ENCODE measurements at places on chromosomes 1 and 21.

DNA sequence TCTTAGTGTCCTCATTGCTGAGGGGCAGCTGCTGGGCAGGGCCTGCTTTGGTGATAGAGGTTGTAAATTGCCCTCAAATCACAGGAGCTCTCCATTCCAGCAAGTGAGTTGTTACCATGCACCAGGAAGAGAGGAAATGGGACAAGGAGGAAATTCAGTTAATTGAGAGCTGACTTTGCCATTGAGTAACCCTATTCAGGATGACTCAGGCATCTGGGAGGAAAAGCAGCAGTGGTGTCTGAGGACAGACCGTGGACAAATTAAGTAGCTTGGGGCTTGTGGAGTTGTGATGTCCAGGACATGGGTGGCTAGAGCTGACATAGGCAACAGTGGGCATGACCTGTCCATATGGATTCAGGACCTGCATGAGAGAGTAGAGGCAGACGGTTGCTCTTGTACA lies 5.9 kb downstream of the ARHGEF10L start:
- no peak for DNase-seq

- DNase-seq: no peak
These were observed 25.8 kb upstream of the KLHDC8A start for GRCh38 chr1:205382561-205382960.

DNA sequence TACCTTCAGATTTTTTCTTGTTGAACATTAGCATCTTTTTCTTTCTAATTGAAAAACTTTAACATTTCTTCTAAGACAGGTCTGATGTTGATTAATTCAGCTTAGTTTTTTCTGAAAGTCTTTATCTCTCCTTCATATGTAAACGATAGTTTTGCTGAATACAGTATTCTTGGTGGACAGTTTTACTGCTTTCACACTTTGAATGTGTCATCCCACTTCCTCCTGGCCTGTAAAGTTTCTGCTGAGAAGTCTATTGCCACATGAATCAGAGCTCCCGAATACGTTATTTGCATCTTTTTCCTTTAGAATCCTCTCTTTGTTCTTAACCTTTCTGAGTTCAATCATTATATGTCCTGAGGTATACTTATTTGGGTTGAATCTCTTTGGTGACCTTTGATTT lies 344.2 kb downstream of the OLFM3 start:
- DNase-seq: no peak

- no peak for DNase-seq
These were observed 152.7 kb upstream of the CHRM3 start for GRCh38 chr1:239233626-239234025.

- no peak for DNase-seq
These were observed 97.2 kb downstream of the WDR64 start for GRCh38 chr1:241749041-241749944.

GRCh38 chr1:81446000-81446669 lies 354.6 kb upstream of the ADGRL2 start:
- DNase-seq: no peak

- no peak for DNase-seq
These were observed 116.0 kb downstream of the NOS1AP start for GRCh38 chr1:162185314-162186025.

- no peak for DNase-seq
These were observed 1.3 kb downstream of the FNBP1L start for GRCh38 chr1:93448983-93449804.

- DNase-seq: no peak
These were observed 78.5 kb downstream of the BCAR3 start for GRCh38 chr1:93603106-93603505.

DNA sequence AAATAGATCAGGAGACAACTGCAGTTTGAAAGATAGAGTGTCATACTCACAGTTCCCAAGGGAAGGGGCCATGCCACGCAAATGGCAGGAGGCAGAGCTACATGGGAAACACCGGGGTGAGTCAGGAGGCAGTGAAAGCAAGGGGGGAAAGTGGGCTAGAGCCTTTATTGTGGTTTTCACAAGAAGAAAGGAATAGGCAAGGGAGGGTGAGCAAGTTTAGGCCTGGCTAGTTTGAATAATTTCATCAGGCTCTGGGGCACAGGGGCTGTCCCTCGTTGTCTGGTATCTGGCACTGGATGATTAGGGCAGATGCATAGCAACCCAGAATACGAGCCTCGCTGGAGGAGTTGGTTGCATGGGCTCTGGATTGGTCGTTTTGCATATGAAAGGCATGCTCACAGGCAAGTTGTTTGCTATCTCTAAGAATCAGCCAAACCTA lies 17.0 kb upstream of the ITLN2 start:
- DNase-seq: no peak

GRCh38 chr1:89261926-89262515 lies 10.6 kb downstream of the GBP5 start:
- DNase-seq: no peak

DNA sequence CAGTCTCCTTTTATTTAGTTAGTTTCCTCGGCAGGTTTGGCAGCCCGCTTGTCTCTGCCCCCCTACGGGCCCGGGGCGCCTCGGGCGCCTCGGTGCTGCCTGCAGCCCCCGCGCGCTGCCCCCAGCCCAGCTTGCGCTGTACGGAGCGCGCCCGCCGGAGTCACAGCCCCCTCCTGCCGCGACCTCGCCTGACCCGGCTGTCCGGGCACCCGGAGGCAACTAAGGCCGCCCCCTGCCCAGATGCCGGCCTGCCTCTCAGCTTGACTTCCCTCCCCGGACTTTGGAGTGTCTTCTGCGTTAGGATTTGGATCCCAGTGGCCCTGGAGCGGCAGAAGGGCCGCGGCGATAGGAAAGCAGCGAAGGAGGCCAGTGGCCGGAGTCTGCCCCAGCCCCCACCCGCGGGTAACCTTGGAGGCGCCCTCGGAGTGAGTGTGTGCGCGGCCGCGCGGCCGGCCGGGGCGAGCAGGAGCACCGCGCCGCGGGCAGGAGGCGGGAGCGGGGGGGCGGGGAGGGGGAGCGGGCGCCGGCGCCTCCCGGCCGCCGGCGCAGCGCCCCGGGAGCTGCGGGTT lies 7.6 kb downstream of the CDKN2C start:
- DNase-seq: peak; percentile 17

GRCh38 chr1:218494449-218494852 lies 149.3 kb downstream of the TGFB2 start:
- DNase-seq: no peak

- no peak for DNase-seq
These were observed 5.0 kb downstream of the TOR1AIP2 start for GRCh38 chr1:179872558-179872957.

GRCh38 chr1:107572674-107573211 lies 392.2 kb downstream of the VAV3 start:
- DNase-seq: no peak

- no peak for DNase-seq
These were observed 43.3 kb downstream of the BACE2 start for GRCh38 chr21:41211060-41211805.

GRCh38 chr21:45804809-45805313 lies 161.3 kb downstream of the PCBP3 start:
- DNase-seq: no peak

GRCh38 chr1:46406881-46407608 lies 12.9 kb downstream of the FAAH start:
- no peak for DNase-seq

GRCh38 chr1:113872219-113872935 lies 865 bp upstream of the PTPN22 start:
- no peak for DNase-seq

- DNase-seq: peak; percentile 19
These were observed 539 bp downstream of the CGN start for GRCh38 chr1:151511636-151512215.

DNA sequence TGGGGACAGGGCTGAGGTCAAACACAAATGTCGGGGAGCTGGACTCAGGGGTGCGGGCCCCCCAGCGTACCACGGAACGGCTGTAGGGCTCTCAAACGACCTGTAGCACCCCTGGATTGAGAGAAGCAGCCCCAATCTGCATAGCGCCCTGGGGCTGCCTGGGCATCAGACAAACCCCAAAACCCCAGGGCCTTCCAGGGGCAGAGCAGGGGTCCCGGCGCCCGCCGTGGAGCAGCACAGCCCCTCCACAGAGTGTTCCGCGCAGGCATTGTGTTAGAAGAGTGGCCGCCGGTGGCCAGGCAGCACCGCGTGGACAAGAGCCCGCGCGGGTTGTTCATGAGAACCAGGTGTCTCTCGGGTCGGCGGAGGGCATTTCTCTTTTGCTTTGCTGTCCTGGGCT lies 64.2 kb upstream of the ARHGEF16 start:
- no peak for DNase-seq

DNA sequence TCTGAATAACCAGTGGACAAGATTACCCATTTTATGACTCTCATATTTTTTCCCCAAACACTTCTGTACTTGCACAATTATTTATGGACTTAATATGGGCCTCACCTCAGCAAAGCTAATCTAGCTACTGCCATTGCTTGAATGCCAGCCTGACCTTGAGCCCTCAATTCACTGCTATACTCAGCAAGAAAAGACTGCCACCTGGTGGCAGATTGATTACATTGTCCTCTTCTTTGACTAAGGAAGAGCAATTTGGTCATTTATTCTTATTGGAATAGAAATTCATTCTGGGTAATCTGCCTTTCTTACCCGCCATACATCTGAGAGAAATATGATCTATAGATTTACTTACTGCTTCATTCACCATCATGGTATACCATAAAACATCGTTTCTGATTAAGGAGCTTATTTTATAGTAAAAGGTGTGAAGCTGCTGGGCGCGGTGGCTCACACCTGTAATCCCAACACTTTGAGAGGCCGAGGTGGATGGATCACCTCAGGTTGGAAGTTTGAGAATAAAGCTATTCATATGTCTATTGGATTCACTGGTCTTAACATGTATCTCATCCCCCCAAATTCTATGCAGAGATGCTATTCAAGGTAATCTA lies 32.9 kb upstream of the DIPK1A start:
- peak; percentile 67 for DNase-seq

GRCh38 chr1:30305061-30305460 lies 418.3 kb downstream of the MATN1 start:
- DNase-seq: no peak

DNA sequence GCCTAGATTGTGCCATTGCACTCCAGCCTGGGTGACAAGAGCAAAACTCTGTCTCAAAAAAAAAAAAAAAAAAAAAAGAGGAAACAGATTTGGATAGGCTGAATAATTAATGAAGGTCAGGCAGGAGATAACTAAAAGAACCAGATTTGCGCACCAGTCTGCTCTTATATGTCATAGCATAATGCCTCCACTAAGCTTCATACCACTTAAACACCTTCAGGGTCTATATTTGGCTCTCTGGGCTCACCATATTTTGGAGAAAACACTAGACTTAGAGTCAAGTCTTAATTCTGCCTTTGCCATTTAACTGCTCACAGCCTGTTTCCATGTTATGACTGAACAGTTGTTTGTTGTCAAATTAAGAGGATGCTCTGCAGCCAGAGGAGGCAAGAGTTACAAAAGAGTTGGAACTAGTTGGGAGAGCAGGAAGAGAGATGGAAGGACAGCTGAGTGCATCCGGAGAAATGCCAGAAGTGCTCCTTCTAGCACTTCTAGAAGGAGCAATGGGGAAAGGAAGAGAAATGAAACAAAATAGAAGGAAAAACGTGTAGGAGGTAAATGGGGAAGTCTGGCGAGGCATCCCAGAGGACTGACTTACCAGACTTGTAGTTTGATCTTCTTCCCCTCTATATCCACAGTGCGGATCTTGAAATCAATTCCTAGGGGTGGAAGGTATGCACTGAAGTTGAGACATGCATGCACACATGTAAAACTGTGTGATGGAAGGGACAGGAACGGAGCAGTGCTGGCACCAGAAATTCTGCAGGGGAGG lies 1.8 kb downstream of the RAB13 start:
- no peak for DNase-seq

DNA sequence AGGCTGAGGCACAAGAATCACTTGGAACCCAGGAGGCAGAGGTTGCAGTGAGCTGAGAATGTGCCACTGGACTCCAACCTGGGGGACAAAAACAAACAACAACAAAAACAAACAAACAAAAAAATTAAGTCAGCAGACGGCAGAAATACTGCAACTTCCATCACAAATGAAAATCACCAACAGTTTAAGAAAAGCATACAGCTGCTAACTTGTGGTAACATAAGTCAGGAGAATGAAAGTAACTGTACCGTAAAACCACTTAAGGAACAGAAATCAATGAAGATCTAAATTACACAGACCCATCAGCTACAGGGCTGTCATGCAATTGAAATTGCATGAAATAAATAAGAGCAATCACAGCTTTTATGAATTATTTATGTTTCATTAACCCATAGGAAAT lies 25.0 kb downstream of the MCOLN2 start:
- DNase-seq: no peak

DNA sequence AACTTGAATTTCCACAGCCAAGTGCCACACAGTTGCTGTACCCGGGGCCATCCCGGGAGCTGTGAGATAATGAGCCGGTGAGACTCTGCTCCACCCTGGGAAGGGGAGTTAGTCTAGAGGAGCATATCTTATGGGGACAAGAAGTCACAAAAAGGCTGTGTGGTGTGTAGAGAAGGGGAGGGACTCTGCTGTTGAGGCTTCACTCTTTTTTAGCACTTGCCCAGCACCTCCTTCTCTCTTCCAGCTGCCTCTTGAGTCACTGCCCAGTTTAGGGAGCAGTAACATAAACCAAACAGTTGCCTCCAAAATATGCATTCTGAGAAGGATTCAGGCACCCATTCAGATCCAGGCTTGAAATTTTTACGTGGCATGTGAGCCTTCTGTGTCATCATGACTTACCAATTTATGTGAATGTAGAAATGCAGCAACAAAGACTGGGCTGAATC lies 744 bp upstream of the WDR26 start:
- no peak for DNase-seq

DNA sequence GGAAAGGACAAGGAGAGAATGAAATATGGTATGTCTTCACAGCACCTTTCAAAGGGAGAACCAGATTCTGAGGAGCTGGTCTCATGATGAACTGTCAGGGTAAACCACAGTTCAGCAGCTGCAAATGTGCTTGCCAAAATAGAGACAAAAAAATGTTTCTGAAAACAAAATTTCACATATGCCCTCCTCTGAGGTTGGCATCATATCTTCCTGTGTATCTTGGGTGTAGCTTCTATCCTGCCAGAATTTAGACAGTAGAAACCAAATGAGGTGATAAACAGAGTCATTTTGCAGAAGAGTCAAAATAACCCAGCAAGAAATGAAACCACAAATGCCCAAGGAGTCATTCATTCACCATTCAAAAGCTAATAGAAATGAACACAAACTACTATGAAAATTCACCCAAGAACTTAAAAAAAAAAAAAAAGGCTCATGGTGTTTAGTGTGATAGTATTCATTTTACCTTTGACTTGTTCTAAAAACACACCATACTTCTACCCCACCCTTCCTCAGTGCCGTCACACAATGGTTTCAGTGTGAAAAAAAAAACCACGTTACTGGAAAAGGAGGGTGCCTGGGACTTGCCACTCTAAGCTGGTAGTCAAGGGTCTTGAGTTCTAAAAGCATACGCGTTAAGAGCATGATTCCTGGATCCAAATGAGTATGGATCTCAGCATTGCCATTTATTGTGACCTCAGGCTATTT lies 18.5 kb downstream of the SELL start:
- DNase-seq: no peak

GRCh38 chr1:159882527-159882862 lies 17.5 kb downstream of the CFAP45 start:
- DNase-seq: no peak

Measured in activated CD8-positive, alpha-beta memory T cell treated with anti-CD3 and anti-CD28 coated beads, Interleukin-2, amount 50 U/mL, for 4 hours (primary cell).